ENCODE measurements at places on chromosomes 16 and 17.
A peak's percentile ranks its signal among the peaks of the same experiment; 100 is the strongest.

DNA sequence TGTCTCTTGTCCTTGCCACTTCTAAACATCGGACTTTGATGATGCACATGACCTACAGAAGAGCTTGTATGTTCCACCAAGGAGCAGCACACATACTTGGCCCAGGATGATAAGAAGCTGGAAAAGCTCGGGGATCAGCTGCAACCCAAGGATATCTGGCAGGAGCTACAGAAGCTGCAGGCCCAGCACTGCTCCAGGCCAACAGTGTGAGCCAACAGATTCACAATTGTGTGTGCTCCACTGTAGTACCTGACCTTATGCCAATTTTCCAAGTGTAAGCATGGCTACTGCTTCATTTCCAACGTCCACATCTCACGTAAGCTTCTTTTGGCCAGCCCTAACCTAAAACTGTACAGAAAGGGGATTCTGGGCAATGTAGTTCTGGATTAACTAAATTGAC lies 83.4 kb downstream of the COX10 start:
- no peak for DNase-seq

DNA sequence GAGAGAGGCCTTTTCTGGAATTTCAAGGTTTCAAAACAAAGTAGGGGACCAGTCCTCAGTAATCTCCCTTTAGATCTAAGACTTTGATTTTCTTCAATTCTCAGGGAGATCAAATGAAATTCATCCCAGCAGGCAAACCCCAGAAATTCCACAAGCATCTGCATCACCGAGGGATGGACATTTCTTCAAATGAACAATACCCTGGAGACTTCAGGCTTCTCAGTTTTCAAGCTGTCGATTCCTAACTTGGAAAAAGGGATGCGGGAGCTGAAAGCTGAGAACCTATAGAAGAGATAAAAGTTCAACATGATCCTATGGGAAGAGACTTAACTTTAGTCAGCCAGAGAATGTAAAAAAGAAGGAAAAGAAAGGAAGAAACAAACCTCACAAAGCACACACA lies 296.9 kb upstream of the CDH5 start:
- DNase-seq, result no peak

DNA sequence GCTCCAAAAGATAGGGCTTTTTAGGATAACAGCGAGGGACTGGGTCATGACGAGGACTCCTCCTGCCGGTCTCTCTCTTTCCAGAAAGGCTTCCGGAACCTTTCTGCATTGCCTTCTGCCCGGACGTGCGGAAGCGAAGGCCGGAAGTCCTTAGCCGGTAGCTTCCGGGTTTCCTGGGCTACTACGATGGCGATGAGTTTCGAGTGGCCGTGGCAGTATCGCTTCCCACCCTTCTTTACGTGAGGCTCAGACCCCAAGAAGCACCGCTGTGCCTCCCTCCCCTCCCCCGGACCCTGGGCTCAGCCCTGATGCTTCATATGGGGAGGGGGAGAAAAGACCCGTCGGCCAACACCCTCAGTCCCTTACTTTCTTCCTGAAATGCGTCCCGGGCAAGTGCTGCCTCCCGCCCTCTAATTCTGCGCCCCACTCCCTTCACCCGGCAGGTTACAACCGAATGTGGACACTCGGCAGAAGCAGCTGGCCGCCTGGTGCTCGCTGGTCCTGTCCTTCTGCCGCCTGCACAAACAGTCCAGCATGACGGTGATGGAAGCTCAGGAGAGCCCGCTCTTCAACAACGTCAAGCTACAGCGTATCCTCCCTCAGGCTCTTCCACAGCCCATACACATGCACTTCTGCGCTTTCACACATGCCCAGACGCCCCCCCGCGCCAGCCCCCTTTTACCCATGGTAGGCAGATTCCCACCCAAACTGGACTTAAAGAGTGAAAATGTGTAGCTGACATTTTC lies at the start of gene VPS25:
Gene VPS25 (plus strand): TSS at position 160 of the 746 bp plus-strand sequence. CDS start 27 bp downstream, at position 187.
- DNase-seq, result peak; percentile 86

- DNase-seq, result peak; percentile 80
These were observed 1.4 kb downstream of the PRAC2 start for GRCh38 chr17:48724251-48725003.

- DNase-seq, result no peak
These were observed 9.2 kb upstream of the NUDT16L1 start for GRCh38 chr16:4684058-4684715.

GRCh38 chr16:25812215-25812614 lies 120.5 kb downstream of the HS3ST4 start:
- DNase-seq, result no peak

- DNase-seq, result no peak
These were observed 11.4 kb downstream of the LIMD2 start for GRCh38 chr17:63688396-63689020.

DNA sequence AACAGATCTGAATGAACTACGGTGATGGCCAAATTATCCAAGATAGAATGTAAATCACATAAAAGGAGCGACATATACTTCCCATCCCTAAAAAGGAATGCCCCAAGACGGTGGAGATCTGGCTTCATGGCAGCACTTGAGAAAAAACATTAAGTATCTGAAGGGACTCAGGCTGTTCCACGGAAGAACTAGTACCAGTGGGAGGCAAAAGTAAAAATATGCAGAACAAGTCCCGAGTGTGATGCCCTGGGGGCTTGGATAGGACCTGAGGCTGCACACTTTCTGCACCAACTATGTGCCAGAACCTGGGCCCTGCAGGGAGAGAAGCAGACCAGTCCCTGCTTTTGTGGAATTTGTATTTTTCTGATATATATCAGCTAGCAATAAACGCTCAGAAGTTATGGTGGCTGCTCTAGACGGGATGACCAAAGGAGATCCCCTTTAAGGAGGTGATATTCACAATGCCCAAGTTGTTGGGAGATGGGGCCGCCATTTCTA lies 539 bp upstream of the CKLF start:
- DNase-seq, result no peak

DNA sequence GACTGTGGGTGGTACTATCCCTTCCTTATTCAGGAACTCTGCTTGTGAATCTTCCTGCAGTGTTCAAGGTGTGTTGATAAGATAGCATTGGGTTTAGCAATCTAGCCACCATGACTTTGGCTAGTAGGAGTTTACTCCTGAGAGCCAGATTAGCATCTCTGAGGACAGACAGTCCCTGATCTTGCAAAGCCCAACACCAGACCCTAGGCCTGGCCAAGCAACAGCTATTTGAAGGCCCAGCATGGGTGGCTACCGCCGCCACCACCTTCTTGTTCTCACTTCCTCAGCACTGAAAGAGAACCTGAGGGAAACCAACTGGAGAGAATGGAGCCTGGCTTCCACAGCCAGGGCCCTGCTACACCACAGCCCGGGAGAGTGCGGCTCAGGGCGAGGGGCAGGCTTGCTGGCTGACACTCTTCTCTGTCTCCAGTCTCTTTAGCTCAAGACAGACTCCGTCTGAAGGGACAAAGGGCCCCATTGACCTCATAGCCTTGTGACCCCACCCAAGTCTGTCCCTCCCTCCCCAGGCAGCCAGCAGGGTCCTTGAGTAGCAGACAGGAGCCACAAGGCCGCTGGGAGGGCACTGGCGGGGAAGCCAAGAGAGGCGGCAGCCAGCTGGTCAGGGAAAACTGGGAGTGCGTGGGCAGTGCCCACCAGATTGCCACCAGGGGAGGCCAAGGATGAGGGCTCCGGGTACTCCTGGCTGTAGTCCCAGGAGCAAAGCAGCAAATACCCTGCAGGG lies 10.9 kb upstream of the ARHGAP23 start:
- no peak for DNase-seq

DNA sequence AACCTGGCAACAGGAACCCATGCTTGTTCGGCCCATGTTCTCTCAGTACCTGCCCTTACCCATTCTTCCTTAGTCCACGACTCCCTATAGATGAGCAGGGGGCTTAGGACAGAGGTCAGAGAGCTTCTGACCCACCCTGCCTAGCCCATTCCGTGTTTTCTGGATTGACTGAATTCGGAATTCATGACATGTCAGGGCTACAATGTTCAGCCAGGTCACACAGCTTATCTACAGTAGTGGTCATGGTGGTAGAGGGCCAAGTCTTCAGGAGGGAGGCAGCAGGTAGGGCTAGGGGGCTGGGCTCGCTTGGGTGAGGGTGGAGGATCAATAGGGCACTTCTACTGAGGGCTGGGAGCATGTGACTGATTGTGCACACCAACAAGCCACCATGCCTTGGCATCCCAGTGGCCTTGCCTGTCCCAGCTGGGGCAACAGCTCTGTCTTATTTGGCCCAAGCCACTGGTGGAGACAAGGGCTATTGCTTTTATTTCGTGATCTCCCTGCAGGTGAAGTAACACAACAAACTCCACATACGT lies 3.1 kb downstream of the HEXIM2 start:
- DNase-seq, result no peak

GRCh38 chr17:80477647-80478478 lies 1.5 kb upstream of the NPTX1 start:
- peak; percentile 48 for DNase-seq

GRCh38 chr17:36131421-36131820 lies 27.8 kb downstream of the CCL4 start:
- no peak for DNase-seq

DNA sequence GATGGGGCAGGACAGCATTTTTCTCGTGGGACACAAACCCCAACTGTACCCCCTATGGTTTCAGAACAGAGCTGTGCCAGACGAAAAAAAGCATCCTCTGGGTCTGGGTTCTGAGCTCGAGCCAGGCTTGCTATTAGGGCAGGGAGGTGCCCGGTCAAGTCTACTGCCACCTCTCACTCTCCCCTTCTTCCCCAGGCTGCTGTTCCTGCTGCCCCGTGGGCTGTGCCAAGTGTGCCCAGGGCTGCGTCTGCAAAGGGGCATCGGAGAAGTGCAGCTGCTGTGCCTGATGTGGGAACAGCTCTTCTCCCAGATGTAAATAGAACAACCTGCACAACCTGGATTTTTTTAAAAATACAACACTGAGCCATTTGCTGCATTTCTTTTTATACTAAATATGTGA lies 1.1 kb downstream of the MT1E start:
- DNase-seq, result no peak

GRCh38 chr16:56013962-56014552 lies 138.9 kb upstream of the CES5A start:
- no peak for DNase-seq

GRCh38 chr16:31055613-31056012 lies 18.4 kb downstream of the ZNF668 start:
- no peak for DNase-seq

GRCh38 chr16:13953501-13953900 lies 33.5 kb downstream of the ERCC4 start:
- no peak for DNase-seq

DNA sequence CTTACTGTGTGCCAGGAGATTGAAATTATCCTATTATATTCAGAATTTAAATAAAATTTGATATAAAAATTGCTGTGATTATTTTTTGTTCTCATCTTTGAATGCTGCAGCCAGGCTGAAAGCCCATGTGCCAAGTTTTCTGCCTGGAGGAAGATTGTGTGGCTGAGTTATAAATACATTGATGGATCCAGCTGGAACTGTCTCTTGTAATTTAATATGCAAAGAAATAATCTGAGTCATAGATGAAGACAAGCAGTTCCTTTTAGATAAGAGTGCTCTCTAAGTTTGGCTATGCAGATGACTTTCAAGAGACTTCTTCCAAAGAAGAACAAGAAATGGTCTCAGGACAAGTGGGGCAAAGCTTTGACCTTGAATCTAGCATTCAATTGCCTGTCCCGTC lies 871.0 kb downstream of the CDH11 start:
- peak; percentile 2 for DNase-seq

DNA sequence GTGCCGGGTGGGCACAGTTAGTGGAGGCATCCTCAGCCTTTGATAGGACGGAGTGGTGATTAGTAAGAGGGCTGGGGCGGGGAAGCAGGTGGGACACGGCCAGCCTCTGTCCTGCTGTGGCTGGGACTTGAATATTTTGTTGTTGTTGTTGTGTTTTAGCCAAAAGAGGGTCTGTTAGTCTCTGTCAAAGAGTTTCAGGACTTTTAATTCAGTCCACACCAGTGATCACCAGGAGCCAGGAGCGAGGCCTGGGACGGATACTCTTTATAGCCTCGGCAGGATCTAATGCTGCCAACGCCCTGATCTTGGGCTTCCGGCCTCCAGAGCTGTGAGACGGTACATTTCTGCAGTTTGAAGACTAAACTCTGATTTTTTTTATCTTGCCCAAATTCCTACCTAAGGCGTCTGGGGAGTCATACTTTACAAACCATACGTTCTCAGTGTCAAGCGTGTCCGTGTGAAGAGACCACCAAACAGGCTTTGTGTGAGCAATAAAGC lies 2.9 kb upstream of the RNF213 start:
- no peak for DNase-seq

- peak; percentile 52 for DNase-seq
These were observed 855 bp downstream of the TUFM start for GRCh38 chr16:28845293-28845692.

GRCh38 chr17:78933025-78933958 lies 8.1 kb upstream of the TIMP2 start:
- DNase-seq, result peak; percentile 100

DNA sequence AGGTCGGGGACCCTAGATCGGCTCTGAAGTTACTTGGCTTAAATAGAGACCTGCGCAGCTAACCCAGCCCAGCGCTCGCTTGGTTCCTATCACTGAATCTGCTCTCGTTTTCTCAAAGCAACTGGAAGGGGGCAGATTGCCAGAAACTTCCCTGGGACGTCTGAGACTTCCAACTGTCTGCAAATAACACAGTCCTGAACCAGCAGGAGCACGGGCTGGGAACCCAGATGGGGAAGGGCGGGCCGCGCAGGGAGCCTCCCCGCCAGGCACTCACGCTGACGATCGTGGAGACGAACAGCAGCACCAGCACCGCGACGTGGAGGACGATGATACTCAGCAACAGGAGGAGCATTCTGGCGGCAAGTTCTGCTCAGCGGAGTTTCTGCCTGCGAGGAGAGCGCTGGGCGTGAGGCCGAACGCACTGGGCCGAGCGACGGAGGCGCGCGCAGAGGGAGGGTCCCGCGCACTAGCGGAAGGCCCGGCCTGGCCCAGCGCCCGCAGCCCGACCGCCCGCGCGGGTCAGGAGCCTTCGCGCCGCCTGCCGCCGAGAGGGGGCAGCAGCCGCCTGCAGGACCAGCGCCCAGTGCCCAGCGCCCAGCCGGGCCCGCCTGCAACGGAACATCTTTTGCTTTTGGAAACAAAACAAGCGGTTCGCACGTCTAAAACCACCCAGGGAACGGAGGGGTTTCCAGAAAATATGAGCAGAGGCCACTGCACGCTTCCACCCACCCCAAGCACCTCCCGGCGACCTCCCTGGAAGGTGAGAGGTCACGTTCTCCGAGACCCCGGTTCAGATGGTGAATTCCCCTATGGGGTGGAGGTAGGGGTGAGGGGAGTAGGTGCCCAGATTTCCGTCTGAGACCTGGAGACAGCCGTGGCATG lies 4.5 kb downstream of the PMP22 start:
- DNase-seq, result peak; percentile 86
